ENCODE measurements at places on chromosomes 1 and 21.
A peak's percentile ranks its signal among the peaks of the same experiment; 100 is the strongest.

- DNase-seq, result no peak
Observed at GRCh38 chr1:37476460-37477197, 2.2 kb downstream of the ZC3H12A start.

GRCh38 chr1:78570539-78570938 is 49.7 kb upstream of the IFI44L start:
- no peak for DNase-seq

DNA sequence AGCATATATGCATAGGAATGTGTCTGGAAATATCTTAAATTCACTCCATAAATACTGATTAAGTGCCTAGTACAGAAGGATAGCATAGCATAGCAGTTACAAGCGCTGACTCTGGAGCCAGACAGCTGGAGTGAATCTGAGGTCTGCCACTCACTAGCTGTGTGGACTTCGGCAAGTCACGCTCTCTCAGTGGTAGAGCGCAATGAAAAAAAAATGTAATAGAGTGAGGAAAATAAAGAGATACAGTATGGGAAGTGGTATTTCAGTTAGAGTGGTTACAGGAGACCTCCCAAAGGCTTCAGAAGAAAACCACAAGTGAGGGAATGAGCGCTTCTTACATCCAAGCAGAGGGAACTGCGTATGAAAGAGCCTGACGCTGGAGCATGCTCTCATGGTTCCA is 338.9 kb upstream of the PRMT6 start:
- DNase-seq, result no peak

DNA sequence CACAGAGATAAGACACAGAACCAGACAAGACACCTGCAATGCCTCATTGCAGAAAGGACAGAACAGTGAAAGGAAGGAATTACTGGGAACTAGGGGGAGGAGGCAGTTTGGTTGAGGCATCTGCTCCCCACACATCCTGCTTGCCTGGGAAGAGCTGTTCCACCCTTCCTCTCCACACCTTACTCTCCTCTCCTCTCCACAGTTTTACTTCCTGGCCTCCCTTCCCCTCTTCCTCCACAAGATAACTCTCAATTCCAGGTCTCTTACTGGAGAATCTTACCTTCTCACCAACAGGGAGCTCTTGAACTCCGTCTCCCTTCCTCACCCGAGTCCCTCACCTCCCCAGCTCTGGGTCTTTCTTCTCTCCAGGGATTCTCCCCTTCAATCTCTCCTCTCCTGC is 2.1 kb downstream of the ELOVL1 start:
- no peak for DNase-seq

DNA sequence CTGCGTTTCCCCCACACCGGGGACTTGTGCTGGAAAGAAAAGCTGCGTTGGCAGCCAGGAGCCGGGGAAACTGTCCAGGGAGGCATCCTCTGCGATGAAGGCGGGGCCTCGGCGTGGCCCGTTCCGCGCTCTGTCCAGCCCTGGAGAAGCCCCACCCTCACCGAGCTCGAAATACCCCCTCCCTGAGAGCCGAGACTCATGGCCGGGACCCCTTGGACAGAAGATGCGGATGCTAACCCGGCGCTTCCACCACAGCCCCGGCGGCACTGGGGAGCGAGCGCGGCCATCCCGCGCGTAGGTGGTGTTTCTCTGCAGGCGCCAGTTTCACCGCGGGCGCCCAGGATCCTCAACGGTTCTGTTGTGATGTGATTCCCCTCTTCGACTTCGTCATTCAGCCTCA is 31.6 kb downstream of the PDE9A start:
- DNase-seq, result no peak

DNA sequence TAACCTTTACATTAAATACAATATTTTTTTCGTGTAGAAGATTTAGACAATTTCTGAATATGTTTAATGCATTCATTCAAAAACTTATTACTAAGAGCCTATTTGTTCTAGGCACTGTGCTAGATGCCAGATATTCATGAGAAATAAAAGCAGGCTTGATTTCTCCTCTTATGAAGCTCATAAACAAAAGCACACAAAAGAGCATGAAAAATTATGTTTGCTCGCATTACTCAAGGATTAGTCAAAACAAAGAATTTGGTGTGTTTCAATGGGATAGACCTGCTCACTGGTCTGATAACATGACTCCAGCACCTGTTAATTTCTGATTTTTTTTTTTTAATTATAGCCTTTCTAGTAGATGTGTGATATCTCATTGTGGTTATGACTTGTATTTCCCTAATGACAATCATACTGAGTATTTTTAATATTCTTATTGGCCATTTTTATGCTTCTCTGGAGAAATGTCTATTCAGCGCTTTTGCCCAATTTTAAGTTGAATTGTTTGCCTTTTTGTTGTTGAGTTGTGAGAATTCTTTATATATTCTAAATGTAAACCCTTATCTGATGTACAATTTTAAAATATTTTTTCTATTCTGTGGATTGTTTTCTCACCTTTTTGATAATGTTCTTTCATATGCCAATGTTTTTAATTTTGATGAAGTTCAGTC is 382.3 kb upstream of the ADGRL4 start:
- DNase-seq, result no peak

DNA sequence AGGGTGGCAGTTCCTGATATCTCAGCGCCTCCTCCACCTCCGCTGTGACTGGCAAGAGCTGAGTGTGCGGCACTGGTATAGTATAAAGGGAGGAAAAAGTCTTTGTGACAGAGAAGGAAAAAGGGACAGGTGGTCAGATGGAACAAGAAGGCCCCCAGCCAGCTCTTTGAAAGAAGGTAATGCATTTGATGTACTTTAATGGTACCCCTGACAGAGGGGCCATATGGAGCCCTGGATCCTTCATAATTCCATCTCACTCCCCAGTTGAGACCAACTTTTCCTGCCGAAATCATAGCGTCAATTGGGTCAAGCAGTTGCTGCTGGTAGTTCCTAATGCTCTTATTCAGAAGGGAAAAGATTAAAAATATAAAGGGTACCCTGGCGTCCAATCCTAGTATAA is 198.2 kb downstream of the ZNF326 start:
- no peak for DNase-seq

DNA sequence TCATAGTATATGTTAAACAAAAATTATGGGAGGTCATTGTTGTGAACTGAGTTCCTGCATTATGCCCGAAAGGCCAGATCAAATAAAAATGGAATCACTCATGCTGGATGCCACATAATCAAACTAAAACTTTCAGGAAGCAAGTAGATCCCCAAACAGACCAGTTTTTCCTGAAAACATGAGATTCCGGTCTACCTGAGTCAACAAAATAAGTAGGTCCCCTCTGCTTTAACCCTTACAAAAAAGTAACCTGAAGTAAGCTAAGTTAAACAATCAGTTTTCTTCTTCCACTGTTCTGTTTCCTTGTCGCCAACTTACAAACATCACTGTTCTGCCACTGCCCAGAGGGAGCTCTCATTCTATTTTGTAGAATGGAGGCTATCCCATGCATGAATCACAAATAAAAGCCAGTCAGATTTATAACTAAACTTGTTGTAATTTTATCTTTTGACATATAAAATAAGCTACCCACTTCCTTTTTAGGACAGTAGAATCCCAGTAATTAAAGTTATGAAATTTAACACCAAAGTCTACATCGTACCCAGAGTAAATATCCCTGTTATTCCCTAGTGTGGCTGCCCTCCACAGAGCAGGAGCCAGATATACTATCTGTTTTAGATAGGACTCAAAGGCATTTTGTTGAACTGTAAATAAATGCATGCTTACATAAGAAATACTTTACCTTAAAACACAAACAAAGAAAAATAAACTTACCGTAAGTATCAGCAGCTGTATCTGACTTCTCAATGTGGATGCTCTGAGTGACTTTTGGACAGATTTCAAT is 149.4 kb downstream of the TIAM1 start:
- DNase-seq, result no peak

DNA sequence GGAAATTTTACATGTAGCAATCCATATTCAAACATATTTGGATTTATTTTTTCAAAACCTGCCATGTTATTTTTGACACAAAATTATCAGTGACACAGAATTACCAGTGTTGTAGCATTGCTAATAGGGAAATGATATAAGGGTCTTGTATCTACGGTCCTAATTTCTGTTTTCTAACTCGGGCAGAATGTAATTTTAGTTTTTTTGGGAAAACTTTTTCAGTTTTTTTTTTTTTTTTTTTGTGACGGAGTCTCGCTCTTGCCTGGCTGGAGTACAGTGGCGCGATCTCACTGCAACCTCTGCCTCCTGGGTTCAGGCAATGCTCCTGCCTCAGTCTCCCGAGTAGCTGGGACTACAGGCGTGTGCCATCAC is 2.6 kb downstream of the UQCRH start:
- DNase-seq, result no peak

DNA sequence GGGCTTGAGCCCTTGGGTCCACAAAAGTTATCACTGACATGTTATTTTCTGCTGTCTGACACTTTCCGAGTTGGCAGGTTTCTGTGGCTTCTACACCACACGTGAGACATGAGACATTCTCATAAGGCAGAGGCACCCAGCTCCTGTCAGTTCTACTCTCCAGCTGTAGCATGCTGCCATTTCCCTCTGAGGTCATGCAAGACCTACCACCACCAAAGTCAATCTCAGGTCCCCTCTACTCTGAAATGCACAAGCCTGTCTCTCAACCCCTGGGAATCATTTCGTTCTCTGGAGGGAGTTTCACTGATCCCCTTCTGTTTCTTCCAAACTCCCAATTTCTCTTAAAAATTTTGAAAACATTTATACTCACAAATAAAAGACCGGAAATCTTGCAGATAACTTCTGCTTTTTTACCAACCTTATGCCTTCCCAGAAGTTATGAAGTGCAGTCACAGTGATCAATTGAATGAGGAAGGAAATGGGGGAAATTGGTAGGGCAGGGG is 39.5 kb upstream of the CR2 start:
- DNase-seq, result no peak

GRCh38 chr1:151653397-151653796 is 41.5 kb downstream of the SNX27 start:
- DNase-seq, result peak; percentile 25

GRCh38 chr1:11414926-11415538 is 63.9 kb upstream of the DISP3 start:
- DNase-seq, result no peak

- DNase-seq, result no peak
Observed at GRCh38 chr1:12141163-12141850, 25.5 kb upstream of the TNFRSF1B start.

- no peak for DNase-seq
Observed at GRCh38 chr1:1352786-1353388, 3.7 kb upstream of the DVL1 start.

- DNase-seq, result no peak
Observed at GRCh38 chr1:147641695-147642592, 28.4 kb downstream of the ACP6 start.

- no peak for DNase-seq
Observed at GRCh38 chr1:229508823-229509337, 739 bp upstream of the NUP133 start.

DNA sequence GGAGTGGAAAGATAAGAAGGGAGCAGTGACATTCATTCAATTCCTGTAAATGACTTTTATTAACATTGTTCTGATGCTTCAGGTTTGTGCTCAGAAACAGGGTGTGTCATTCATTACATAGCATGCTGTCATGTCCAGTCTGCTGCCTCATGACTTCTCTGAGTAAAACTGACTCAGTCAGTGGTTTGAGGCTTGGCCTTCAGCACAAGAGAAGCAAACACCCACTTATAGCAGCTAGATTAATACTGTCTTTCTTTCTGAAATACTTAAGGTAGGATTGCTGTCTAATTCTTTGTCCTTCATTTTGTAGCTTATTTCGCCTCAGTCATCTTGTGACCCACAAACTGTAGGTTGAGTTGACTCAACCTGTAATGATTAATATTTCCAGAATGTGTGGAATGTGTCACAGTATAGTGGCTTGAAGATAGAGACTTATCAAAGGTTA is 32.9 kb downstream of the RASAL2 start:
- DNase-seq, result no peak

- DNase-seq, result no peak
Observed at GRCh38 chr1:4006676-4007374, 106.8 kb upstream of the C1orf174 start.

- no peak for DNase-seq
Observed at GRCh38 chr1:243454328-243454997, 198.6 kb downstream of the SDCCAG8 start.

DNA sequence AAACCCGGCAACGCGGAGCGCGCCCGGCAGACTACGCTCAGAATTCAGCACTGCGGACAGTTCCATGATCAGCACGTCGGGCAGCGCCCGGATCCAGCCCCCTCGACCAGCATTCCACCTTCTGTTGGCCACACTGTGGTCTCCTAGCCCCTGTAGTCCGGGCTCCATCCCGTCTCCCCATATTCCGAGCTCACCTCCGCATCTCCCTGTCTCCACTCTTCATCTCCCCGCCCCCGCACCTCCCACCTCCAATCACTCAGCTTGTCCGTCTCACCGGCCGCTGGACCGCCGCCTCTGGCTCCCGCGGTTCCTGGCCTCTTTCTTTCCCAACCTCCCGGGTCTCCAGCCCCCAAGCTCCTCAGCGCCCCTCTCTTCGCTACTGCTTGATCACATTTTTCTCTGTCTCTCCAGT is 500 bp downstream of the EPHA10 start:
- no peak for DNase-seq

DNA sequence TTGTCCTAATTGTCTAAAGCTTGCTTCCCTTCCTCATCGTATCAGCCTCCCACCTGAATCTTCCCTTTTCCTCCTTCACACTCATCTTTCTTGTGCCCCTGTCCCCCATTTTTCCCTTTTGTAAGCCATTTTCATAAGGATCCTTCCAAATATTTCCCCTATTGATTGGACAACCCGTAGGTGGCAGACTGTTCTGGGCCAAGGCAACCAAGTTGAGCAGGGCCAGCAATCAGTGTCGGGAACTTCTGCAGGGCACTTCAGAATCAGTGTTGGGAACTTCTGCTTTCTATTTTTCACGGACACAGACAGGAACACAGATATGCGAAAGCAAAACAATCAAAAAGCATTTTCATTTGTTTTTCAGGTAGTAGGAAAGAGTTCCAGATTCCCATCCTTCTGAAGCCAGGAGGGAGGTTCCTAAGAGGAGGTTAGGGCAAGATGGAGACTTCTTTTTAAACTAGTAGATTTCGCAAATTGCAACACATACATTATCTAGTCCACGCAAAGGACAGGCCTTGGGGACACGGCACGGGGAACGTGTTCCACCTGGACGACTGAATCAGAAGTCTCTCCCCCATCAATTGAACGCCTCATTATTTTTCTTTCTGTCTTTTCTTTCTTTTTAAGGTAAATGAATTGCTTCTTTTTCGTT is 691 bp upstream of the MPZL1 start:
- no peak for DNase-seq

DNA sequence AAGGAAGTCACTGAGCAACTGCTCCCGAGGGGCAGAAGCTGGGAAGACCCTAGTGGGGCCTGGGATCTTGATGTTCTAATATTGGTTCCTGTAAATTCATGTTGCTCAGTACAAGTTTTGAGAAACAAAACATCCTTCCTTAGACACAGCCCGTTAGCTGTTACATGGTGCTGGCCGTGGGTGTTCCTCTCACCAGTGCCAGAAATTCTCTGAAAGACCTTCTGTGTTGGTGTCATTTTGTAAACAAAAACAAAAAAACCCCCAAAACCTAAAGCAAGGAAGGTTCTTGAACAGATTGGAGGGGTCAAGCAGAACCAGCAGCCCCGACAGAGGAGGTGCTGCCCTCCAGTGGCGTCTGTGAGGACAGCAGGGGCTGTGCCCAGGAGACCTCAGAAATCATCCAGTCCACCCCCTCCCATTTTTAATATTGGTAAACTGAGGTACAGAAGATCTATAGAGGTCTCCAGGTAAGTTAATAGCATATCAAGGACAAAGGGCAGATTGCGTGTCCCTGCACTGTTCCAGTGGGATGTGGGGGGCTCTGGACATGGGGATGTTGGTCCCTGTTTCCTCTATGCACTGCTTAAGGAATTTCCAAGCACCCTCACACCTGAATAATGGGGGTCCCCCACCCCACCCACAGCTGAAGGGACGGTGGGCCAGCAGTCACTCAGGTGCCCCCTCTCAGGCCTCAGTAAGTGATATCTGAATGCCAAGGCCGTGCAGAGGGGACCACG is 38.2 kb downstream of the SLC2A7 start:
- DNase-seq, result no peak

Data from SIG-M5 (cell line).